ENCODE measurements at places on chromosomes 3 and 15.
A peak's percentile ranks its signal among the peaks of the same experiment; 100 is the strongest.

DNA sequence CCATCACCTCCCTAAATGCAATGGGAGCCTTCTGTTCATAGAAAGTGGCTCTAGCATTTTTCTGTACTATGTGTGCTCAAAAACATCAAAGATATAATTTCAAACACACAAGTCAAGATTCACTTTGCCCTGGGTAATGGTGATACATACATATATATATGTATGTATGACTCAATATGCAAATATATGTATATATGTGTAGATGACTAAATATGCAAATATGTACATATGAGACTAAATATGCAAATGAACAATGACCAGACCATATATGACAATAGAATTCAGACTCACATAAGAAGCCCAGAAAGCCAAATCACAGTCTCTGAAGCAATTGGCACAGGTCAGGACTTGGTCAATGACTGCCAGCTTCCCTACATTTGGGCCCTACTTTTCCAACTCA lies 36.9 kb upstream of the SNRK start:
- DNase-seq = no peak

DNA sequence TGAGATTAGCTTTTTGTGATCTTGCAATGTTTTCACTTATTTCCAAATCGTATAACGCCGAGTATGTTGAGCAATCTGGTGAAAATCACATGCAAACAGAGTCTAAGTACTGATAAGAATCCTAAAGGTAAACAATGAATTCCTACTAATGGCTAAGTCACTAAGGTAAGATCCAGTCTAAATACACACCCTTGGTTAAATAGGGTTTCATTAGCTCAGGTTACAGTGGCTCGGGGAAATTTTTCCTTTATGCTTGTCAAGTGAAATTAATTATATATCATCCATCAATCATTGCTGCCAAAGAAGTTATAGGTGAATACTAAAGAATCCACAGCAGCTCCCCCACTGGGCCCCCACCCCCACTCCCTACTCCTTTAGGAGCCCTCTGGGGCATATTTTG lies 139.3 kb downstream of the SOX2 start:
- DNase-seq = no peak

DNA sequence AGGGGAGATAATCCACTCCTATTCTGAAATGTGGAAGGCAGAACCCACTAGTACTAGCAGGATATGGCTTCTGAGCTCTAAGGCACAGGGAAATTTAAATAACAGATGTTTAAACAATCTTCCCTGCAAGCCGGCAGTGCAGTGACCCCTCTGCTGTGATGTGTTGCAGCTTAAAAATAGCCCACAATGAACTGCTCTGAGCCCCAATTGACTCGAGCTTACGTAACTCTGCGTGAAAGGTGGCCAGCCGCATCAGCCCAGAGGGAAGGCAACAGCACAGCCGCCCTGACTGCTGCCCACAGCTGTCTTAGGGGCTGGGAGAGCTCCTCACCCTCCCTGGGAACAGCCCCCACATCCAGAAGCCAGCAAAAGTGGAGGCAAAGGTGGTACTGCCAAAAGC lies 12.5 kb upstream of the CAMKV start:
- DNase-seq = no peak

GRCh38 chr3:111392894-111393398 lies 149.1 kb upstream of the CD96 start:
- peak; percentile 2 for DNase-seq

- DNase-seq = peak; percentile 17
These were observed 62.5 kb upstream of the TLE3 start for GRCh38 chr15:70160267-70160666.

- DNase-seq = no peak
These were observed 23.9 kb upstream of the FAM3D start for GRCh38 chr3:58690490-58690889.

- peak; percentile 60 for DNase-seq
These were observed 27.1 kb upstream of the C3orf49 start for GRCh38 chr3:63791974-63792373.

DNA sequence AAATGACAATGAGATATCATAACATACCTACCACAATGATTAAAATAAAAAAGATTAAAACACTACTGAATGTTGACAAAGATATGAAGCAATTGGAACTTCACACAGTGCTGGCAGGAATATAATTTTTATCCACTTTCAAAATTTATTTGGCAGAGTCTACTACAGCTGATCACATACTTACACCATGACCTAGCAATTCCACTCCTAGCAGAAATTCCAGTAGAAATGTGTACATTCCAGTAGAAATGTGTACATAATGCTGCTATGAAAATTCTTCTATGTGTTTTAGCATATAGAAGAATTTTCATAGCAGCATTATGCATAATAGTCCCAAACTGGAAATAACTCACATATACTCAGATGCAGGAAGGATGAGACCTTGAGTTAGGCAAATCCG lies 43.5 kb downstream of the IFT57 start:
- peak; percentile 78 for DNase-seq

- DNase-seq = no peak
These were observed 9.3 kb upstream of the RFTN1 start for GRCh38 chr3:16522834-16523233.

DNA sequence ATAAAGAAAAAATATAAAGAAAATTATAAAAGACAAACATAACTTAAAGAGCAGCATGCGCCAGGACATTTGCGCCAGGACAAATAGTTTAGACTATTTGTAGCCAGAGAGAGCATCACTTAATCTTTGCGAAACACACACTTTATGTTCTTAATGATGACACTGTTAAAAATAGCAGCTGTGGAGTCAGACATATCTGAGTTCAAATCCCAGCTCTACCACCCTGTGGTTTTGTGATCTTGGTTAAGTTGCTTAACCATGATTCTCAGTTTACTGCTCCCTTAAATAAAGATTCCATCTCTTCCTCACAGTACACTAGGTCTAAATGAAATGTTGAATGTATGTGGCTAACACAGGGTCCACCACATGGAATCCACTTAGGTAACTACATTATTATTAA lies 31.4 kb downstream of the KCNMB2 start:
- no peak for DNase-seq

- DNase-seq = no peak
These were observed 69.1 kb downstream of the SEC22A start for GRCh38 chr3:123270818-123271217.

- DNase-seq = no peak
These were observed 149.6 kb downstream of the OPA1 start for GRCh38 chr3:193742628-193743027.

GRCh38 chr3:48991851-48992545 lies 2.0 kb downstream of the P4HTM start:
- no peak for DNase-seq

DNA sequence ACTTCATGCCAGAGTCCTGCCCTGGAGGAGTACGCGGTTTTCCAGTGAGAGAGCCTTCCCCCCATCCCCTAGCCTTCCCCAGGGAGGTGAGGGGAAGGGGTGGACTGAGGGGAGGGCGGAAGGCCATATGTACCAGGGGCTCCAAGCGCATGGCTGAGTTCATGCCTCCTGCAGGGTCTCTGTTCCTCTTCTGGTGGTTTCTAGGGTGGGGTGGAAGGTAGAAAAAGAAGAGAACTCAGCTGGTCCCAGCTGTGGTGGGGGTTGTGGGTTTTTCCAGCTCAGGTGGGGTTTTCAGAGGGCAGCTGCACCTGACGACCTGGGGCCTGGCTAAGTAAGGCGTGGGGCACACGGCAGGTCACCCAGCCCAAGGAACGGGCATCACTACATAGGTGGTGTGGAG lies 10.7 kb upstream of the IQSEC1 start:
- DNase-seq = no peak

DNA sequence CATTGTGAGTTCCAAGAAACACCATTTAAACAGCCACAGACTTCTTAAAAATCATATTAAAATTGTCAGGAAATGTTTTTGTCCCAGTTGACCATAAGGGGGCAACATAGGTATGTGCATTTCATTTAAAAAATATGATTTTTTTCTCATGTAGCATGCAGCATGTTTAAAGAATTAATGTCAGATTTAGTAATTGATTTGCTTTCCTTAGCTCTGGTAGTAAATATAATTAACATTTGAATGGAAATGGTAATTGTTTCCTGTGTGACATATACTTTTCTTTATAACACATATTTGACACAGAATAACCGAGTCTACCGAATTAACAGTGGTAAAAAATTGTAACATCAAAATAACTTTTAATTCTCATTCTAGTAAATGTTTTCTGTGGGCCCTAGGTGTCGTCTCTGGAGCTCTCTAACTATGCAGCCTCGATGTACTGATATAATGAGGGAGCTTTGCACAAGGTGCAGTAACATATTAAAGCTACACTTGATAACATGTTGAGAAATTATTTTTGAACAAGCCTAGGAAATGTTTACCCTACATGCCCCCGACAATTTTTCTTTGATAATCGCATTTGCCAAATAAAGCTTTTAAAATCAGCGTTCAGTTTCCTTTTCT lies 34.9 kb downstream of the NXPE3 start:
- DNase-seq = peak; percentile 48

GRCh38 chr3:123752228-123752627 lies 131.9 kb downstream of the MYLK start:
- no peak for DNase-seq
